SW480 (cell line): ENCODE measurements at places on chromosomes 1 and 21.

GRCh38 chr1:178818416-178818815, 52.5 kb downstream of the ANGPTL1 start:
- no peak for DNase-seq

GRCh38 chr1:86176226-86176625, 19.7 kb upstream of the COL24A1 start:
- DNase-seq, result no peak

DNA sequence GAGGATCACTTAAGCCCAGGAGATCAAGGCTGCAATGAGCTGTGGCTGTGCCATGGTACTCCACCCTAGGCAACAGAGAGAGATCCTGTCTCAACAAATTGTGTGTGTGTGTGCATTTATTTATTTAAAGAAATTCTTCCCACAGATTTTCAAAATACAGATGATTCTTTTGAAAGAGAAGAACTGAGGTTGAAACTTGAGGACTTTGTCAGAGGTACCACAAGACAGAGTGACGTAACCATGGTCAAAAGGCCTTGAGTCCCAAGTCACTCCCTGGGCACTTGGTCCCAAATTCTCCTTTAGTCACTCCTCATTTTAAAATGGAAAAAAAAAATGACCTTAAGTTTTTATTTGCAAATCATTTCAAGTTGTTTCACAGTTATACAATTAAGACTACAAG, 57.4 kb downstream of the TIAM1 start:
- no peak for DNase-seq

GRCh38 chr1:246037832-246038231, 469.2 kb downstream of the SMYD3 start:
- no peak for DNase-seq

DNA sequence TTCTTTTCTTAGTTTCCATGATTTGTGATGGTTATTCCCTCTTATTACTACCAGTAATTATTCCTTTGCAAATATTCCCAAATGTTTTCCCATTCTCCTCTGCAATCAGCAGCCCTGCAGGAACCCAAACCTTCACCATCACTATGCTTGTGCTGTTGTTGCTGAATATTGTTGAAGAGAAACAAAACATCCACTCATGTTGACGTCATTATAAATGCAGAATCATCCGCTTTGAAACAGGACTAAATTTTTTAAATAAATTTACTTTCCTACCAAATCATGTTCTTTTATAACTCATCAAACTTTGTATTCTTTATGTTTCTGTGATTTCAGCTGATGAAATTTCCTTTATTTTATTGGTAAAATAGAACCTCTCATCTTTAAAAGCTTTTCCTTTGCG, 787.0 kb upstream of the B3GALT2 start:
- no peak for DNase-seq

DNA sequence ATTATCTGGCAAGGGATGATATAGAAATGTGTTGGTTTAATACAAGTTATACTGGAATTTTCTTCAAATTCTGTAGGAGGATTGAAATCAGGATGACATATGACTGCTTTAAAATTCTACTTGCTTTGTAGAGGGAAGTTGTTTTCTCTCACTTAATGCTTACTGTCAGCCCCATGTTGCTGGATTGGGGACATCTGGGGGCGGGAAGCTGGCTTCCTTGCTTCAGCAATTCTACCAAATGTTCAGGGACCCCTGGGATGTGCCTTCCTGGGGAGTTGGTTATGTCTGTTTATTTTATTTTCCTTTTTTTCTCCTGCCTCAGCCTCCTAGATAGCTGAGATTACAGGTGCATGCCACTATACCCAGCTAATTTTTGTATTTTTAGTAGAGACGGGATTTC, 63.5 kb downstream of the CNIH3 start:
- DNase-seq, result no peak

DNA sequence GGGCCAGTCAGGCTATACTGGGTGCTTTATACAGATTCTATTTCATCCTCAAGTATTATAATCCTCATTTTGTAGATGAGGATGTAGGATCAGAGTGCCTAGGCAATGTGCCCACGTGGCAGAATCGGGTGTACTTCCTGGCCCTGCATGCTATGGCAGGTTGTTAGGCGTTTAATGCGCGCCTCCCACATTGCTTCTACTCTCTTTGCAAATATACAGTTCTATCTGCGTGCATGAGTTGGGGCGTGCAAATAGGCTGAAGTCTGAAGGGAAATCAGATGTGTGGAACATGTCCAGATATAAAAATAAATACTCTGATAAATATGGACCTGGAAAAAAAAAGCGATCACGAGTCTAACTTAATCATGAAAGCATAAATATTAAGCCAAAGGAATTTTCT, 194.7 kb upstream of the FMN2 start:
- DNase-seq, result no peak

GRCh38 chr1:151635479-151636072, 23.7 kb downstream of the SNX27 start:
- no peak for DNase-seq

- DNase-seq, result no peak
These were observed 1.6 kb downstream of the CLEC20A start for GRCh38 chr1:178495158-178495557.

DNA sequence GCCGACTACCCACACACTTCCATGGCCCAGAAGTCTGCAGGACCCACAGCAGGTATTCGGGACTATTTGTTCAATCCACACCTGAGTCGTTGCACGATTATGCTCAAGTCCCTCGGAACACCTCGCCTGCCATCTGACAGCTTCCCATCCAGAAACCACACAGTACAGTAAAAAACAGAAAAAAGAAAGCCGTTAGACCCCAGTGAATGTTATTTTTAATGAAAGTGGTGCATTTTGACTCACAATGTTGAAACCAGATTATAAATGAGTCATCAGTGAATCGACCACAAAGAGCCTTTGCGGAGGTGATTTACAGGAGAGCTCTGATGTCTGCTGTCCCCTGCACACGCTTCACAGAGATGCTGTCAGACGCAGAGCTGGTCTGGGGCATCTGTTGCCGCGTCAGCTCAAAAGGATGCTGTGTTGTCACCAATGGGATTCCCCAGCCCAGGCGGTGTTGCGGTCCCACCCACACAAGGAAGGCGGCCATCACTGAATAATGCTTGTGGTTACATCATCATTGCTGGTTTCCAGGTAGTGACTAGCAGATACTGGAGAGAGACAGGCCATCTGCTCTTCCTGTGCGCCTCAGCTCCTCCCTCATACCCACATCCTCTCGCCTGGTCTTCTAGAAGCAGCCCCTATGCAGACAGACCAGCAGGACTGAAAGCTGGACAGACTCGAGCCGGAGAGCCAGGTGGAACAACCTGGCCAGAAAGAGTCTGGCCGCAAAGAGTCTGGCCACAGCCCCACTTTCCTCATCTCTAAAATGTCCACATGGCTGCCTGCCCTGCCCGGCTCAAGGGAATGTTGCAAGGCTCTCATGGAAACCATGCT, 116.8 kb downstream of the TOMM20 start:
- peak; percentile 100 for DNase-seq

GRCh38 chr1:183074215-183074614, 51.0 kb downstream of the LAMC1 start:
- DNase-seq, result no peak

GRCh38 chr1:173616859-173617258, 14.0 kb upstream of the SLC9C2 start:
- DNase-seq, result no peak

DNA sequence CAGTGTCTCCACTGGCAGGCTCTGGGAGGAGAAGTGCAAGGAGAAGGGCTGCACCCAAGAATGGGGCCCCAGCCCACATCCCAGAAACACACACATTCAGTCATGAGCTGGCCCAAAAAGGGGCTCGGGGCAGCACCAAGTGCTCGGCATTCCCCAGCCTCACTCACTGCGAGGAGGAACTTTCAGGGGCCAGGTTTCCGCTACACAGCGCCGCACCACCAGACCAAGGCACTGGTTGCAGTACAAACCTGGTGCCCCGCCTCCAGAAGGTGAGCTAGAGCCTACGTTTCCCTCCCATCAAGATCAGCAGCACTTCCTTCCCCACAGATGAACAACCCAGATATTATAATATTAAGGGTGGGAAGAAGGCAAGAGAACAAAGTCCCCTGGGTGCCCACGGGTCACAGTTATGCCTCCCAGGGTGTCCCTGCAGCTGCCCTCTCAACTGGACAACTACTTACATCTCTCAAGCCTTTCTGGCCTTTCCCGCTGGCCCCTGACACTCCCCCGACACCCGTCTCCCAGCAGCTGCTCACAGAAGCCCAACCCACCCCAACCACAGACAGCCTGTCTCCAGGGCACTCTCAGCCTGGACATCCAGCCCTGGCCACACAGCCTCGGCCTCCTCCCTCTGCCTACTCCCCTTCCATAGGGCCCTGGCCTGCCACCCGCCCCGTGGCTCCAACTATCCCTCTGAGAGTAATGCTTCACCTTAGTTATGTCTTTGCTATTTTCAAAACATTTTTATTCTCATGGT, 3.8 kb downstream of the PBXIP1 start:
- DNase-seq, result no peak

DNA sequence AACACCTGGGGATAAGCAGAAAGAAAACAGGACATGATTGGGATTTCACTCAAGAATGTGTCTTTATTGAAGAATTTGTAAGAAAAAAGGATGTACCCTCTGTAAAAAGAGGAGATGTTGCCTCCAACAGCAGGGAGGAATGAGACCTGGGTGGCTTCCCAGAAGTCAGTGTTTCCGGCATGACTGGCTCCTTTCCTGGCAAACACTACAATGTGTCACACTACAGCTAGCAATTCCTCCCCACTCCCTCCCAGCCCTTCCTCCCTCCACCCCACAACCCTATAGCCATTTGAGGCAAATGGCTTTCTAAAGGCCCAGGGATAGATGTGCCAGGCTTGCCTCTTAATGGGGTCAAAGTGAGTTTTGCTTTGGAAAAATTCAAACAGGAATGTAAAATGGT, 11.5 kb upstream of the COL8A2 start:
- DNase-seq, result no peak

GRCh38 chr1:68723791-68724190, 226.9 kb upstream of the DEPDC1 start:
- no peak for DNase-seq

DNA sequence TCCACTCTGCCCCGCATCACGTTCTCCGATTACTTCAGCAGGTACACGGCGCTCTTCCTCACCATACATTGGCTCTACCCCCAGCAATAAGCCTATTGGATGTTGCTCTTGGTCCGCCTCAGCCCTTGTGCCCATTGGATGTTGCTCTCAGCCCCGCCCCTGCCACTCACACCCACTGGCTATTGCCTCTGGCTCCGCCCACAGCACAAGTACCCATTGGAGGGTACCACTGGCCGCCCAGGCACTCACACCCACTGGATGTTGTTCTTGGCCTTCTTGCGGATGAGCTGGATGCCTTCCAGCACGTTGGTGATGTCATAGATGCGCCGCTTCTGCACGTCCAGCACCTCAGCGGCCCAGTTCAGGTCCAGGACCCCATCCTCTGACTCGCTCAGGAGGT, 9.4 kb downstream of the E2F2 start:
- no peak for DNase-seq

DNA sequence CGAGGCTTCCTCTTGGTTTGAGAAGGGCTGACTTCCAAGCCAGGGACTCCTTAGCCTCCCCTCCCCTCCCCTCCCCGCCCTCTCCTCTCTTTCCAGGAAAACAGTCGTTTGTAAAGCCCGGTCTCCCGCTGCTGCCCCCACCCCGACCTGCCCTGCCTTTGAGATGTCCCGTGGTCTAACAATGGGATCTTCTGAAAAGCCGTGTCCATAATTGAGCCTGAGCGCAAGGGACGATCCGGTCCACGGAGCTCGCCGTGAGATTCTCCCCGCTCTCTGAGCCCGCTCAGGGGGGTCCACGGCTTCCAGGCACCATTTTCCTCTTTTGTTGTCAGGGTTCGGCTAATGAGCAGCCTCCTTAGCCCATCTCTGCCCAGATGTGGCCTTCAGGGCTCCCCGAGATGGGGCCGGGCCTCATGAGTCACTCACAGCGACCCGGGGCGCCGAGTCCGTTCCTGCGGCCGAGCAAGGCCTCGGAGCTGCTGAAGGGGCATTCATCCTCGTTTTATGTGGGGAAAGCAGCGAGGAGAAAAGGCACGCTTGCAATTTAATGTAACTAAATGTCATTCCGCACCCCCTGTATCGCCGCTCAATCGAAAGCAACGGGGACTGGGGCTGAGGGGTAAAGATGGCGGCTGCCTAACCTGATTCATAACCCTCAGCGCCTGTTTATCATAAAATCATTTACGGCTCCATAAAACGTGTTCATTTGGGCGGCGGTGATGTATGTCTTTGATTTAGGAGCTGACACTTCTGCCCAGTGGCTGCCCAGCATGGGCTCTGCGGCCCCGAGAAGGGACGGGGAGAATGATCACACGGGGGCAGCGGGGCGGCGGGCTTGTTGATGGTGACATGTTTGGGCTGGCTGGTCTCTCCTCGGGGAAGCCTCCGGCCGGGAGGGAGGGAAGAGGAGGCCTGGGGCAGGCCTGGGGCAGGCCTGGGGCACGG, 232.6 kb upstream of the C1orf174 start:
- no peak for DNase-seq

DNA sequence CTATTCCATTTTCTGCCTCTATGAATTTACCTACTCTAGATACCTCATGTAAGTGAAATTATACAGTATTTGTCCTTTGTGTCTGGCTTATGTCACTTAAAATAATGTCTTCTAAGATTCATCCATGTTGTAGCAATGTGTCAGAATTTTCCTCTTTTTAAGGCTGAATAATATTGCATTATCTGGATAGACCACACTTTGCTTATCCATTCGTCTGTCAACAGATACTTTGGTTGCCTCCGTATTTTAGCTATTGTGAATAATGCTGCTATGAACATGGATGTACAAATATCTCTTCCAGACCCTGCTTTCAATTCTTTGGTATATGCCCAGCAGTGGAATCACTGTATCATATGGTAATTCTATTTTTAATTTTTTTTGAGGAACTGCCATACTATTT, 10.1 kb upstream of the CCSAP start:
- DNase-seq, result no peak

DNA sequence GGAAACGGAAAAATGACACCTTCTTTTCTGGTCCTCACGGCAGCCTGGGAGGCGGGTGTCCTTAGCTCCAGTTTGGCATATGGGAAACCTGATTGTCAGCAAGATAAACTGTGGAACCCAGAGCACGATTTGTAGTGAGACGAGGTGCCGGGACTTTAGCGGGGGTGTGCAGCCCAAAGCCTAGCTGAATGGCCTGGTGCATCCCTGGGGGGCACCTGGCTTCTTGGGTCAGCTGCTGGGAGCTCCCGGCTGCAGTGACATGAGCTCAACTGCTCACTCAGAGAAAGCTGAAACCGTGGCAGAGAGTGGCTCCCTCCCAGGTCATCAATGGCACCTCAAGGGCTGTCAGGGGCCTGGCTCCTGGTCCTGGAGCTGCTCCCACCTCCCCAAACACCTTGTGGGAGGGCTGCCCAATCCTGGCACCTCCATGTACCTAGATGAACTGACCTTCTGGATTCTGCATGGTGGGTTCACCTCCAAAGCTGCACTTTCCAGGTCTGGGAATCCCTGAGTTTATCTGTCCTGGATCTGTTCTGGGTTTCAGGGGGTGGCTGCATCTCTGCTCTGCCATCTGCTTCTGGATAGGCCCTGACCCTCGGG, 260.5 kb downstream of the MATN1 start:
- DNase-seq, result no peak

- no peak for DNase-seq
These were observed 258.6 kb downstream of the GPATCH2 start for GRCh38 chr1:217372049-217372970.

- DNase-seq, result no peak
These were observed 376.7 kb downstream of the S1PR1 start for GRCh38 chr1:101613546-101613945.

GRCh38 chr1:205693421-205693991, 13.2 kb upstream of the SLC45A3 start:
- no peak for DNase-seq

- DNase-seq, result no peak
These were observed 15.5 kb upstream of the CELA3B start for GRCh38 chr1:21961337-21961736.
